ENCODE measurements at places on chromosomes 13 and 19. TPM values are rescaled to one million over a fixed set of nuclear protein-coding genes. Genes with fewer than 3 reads are reported as not detected.

- no peak for DNase-seq
- no peaks in the 10 kb centered on the region for H3K36me3 ChIP-seq
- peak overlapping the region; percentile 80 for H3K27ac ChIP-seq
- H3K27me3 ChIP-seq = no peaks in the 10 kb centered on the region
- peaks cover 3% of the 10 kb centered on the region for H3K4me1 ChIP-seq
These were observed 665 bp downstream of the ZNF347 start for GRCh38 chr19:53158119-53158656.

DNA sequence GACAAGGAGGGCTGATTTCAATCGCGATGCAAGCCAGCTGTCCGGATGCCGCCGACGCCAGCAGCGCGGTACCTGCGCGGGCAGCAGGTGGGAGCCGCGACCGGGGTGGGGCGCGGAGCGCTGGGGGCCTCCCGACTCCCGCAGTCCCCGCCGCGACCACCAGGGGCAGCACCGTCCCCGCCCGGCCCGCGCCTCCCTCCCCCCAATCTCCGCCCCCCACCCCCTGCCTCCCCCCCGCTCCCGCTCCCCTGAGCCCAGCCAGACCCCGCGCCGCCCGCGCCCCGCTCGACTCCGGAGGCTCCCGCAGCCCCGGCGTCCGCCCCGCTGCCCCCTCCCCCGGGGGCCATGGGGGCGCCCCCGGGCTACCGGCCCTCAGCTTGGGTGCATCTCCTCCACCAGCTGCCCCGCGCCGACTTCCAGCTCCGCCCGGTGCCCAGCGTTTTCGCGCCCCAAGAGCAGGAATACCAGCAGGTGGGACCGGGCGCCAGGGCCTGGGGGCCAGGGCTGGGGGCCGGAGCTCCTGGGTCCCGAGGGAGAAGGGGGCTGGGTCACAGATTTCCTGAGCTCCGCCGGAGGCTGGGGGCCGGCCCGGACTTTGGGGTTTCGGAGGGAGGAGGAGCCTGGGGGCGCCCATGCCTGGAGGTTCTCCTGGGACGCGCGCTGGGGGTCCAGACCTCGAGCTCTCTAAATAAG is at the start of gene TTYH1:
TSS of gene TTYH1 (plus strand) at position 257 of the 693 bp plus-strand sequence. CDS start at position 346, 89 bp downstream.
- peak within 1 kb of the TSS; percentile 24 for H3K4me3 ChIP-seq
- no peak for DNase-seq
- no peaks in the 10 kb centered on the region for H3K27me3 ChIP-seq
- no peaks in the 10 kb centered on the region for H3K36me3 ChIP-seq

- peaks cover 28% of the 10 kb centered on the region for H3K27me3 ChIP-seq
- H3K4me1 ChIP-seq = peaks cover 19% of the 10 kb centered on the region
- H3K36me3 ChIP-seq = no peaks in the 10 kb centered on the region
- DNase-seq = no peak
These were observed at the start of gene IL27RA for GRCh38 chr19:14031719-14032480. Gene IL27RA (plus strand): TSS chr19:14031762. CDS start chr19:14031873, 111 bp downstream.

- peaks cover 69% of the 10 kb centered on the region for H3K27me3 ChIP-seq
- peaks cover 30% of the 10 kb centered on the region for H3K4me1 ChIP-seq
- peak within 1 kb of the TSS; percentile 86 for H3K27ac ChIP-seq
- peak within 1 kb of the TSS; percentile 91 for H3K4me3 ChIP-seq
- no peaks in the 10 kb centered on the region for H3K36me3 ChIP-seq
These were observed at the start of gene TSHZ3 for GRCh38 chr19:31349160-31349881. Gene TSHZ3 (minus strand): TSS chr19:31349436. CDS start chr19:31349219, 217 bp downstream.

GRCh38 chr13:47639738-47640447 is 361.2 kb downstream of the SUCLA2 start:
- H3K27ac ChIP-seq = no peak overlapping the region
- no peak for DNase-seq
- no peaks in the 10 kb centered on the region for H3K4me1 ChIP-seq

GRCh38 chr19:30968210-30968609 is 381.0 kb downstream of the TSHZ3 start:
- DNase-seq = no peak

GRCh38 chr19:49850221-49850486 is 805 bp upstream of the PTOV1 start:
- H3K27ac ChIP-seq = peak overlapping the region; percentile 100
- H3K27me3 ChIP-seq = no peaks in the 10 kb centered on the region
- peaks cover 11% of the 10 kb centered on the region for H3K36me3 ChIP-seq
- H3K4me1 ChIP-seq = peaks cover 54% of the 10 kb centered on the region
- peak overlapping the region; percentile 95 for H3K4me3 ChIP-seq

GRCh38 chr13:32261567-32261966 is 53.6 kb downstream of the ZAR1L start:
- peaks cover 8% of the 10 kb centered on the region for H3K4me1 ChIP-seq
- no peak overlapping the region for H3K4me3 ChIP-seq
- peak overlapping the region; percentile 53 for H3K27ac ChIP-seq
- H3K27me3 ChIP-seq = no peaks in the 10 kb centered on the region
- H3K36me3 ChIP-seq = no peaks in the 10 kb centered on the region

DNA sequence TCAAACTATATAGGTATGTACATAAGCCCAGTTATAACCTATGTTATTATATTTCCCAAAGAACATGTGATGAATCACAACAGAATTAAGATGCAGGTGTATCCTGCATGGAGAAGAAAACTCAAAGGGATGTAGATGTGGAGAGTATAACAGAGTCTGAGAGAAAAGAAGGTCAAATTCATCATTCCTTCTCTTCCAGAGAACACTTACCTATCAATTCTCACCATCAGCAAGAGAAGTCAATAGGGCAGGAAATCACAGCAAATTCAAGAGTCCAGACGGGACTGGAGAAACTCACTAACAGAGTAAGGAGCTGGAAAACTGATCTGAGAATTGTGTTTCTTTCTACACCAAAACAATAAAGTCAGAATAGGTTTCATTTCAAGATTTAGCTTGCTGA is 28.4 kb downstream of the DIAPH3 start:
- no peaks in the 10 kb centered on the region for H3K36me3 ChIP-seq
- no peak for DNase-seq
- no peaks in the 10 kb centered on the region for H3K4me1 ChIP-seq
- H3K27ac ChIP-seq = no peak overlapping the region
- H3K27me3 ChIP-seq = no peaks in the 10 kb centered on the region

GRCh38 chr19:48509467-48510194 is 2.0 kb downstream of the LMTK3 start:
- DNase-seq = no peak
- H3K27ac ChIP-seq = no peak overlapping the region
- H3K4me1 ChIP-seq = peaks cover 36% of the 10 kb centered on the region
- H3K4me3 ChIP-seq = no peak overlapping the region
- peaks cover 5% of the 10 kb centered on the region for H3K27me3 ChIP-seq

- no peaks in the 10 kb centered on the region for H3K36me3 ChIP-seq
- H3K4me3 ChIP-seq = no peak overlapping the region
- H3K27ac ChIP-seq = no peak overlapping the region
These were observed 1645.4 kb upstream of the SPRY2 start for GRCh38 chr13:81986308-81986707.

GRCh38 chr13:99217461-99218110 is 16.9 kb downstream of the UBAC2 start:
- H3K4me1 ChIP-seq = peaks cover 80% of the 10 kb centered on the region
- no peak overlapping the region for H3K27ac ChIP-seq
- DNase-seq = no peak
- H3K27me3 ChIP-seq = no peaks in the 10 kb centered on the region
- no peaks in the 10 kb centered on the region for H3K36me3 ChIP-seq
- no peak overlapping the region for H3K4me3 ChIP-seq

DNA sequence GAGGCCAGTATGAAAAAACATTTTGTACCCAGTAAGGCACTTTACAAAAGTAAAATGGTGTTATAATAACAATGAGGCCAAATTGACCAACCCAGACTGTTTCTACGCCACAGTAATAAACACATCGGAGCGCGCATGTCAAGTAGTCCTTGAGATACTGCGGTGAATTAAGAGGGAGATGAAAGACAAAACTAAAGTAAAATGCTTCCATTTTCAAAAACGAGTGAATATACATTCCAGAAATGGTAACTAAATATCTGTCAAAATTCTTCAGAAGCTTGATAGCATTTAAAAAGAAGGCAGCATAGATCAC is 19.0 kb downstream of the N4BP2L1 start:
- H3K27ac ChIP-seq = no peak overlapping the region
- DNase-seq = no peak
- H3K27me3 ChIP-seq = no peaks in the 10 kb centered on the region
- no peaks in the 10 kb centered on the region for H3K4me1 ChIP-seq

- no peaks in the 10 kb centered on the region for H3K36me3 ChIP-seq
- peaks cover 20% of the 10 kb centered on the region for H3K4me1 ChIP-seq
- H3K4me3 ChIP-seq = no peak overlapping the region
- H3K27me3 ChIP-seq = no peaks in the 10 kb centered on the region
- H3K27ac ChIP-seq = no peak overlapping the region
These were observed 125.3 kb downstream of the TM9SF2 start for GRCh38 chr13:99626461-99627082.

DNA sequence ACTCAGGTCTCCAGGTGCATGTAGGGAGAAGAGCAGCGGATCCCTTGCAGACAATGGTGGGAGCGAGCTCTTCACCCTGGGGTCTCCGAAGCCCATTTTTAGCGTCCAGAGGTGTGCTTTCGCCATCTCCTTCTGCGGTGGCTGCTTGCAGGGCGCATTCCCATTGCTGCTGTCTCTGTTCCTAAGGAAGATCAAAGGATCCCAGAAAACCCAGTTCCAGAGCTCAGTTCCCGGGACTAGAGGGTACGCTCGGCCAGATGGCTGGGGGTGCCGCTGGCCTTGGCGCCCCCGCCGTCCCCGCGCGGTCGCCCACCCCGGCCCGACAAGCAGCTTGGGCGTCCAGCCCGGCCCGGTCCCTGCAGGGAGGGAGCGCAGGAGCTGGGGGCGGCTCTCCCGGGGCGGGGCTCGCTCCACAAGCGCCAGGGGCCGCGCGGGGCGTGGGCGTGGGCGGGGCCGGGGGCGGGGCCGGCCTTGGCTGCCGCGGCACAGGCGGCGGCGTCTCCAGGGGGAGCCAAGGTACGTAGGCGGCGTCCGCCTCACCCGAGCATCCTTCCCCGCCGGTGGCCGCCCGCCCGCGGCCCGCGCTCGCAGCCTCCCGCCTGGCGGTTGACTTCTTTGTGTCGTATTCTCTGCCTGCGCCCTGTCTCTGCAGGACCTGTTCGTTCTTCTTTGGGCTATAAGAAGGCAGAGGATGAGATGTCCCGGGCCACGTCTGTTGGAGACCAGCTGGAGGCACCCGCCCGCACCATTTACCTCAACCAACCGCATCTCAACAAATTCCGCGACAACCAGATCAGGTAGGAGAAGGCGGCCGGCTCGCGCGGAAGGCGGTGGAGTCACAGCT is 96.8 kb downstream of the ATP8A2 start:
- no peak overlapping the region for H3K27ac ChIP-seq
- H3K36me3 ChIP-seq = no peaks in the 10 kb centered on the region
- H3K4me1 ChIP-seq = peaks cover 5% of the 10 kb centered on the region
- no peaks in the 10 kb centered on the region for H3K27me3 ChIP-seq

DNA sequence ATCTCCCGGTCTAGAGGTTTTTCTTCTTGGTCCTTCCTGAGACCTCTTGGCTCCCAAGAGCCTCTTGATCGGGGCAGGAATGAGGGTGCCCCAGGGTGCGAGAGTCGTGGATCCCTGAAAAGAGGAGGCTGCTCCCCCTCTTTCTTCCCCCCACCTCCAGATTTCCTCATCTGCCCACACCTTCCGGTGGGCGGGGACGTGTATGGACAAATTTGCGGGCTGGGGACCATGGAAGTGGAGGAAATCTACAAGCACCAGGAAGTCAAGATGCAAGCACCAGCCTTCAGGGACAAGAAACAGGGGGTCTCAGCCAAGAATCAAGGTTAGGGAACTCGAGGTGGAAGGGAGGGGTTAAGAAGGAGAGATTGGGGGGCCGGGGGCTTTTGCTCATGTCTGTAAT is at the start of gene MCEMP1:
TSS of gene MCEMP1 (plus strand) at position 237 of the 400 bp plus-strand sequence. CDS start at position 268, 31 bp downstream.
- H3K36me3 ChIP-seq = no peaks in the 10 kb centered on the region
- no peak within 1 kb of the TSS for H3K4me3 ChIP-seq
- no peak within 1 kb of the TSS for H3K27ac ChIP-seq
- DNase-seq = no peak
- peaks cover 33% of the 10 kb centered on the region for H3K4me1 ChIP-seq
- H3K27me3 ChIP-seq = no peaks in the 10 kb centered on the region

- no peak overlapping the region for H3K27ac ChIP-seq
- H3K4me1 ChIP-seq = peaks cover 21% of the 10 kb centered on the region
- no peaks in the 10 kb centered on the region for H3K27me3 ChIP-seq
- no peak for DNase-seq
These were observed 135.1 kb upstream of the FRY start for GRCh38 chr13:31896427-31896826.

DNA sequence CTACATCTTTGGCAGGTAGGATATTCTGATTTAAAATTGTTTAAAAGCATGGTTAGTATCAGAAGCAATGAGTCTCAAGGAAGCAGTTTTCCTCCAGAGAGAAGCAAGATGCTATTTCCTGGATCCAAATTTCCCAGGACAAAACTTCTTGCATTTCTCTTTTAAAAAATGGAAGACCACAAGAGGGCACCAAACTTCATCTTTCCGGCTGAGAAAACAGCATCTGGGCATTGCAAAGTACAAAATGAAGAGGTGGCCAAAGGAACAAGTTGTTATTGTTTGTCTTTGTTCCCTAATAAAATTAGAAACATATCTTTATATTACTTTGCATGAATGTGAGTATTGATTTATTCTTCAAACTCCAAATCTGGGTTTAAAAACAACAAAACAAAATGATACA is 60.0 kb upstream of the LRCH1 start:
- H3K27ac ChIP-seq = no peak overlapping the region
- H3K27me3 ChIP-seq = no peaks in the 10 kb centered on the region
- no peak for DNase-seq

GRCh38 chr13:70893832-70894231 is 785.6 kb upstream of the KLHL1 start:
- no peak for DNase-seq
- no peak overlapping the region for H3K4me3 ChIP-seq
- no peaks in the 10 kb centered on the region for H3K36me3 ChIP-seq

GRCh38 chr19:6793411-6793810 is 20.9 kb downstream of the VAV1 start:
- H3K4me3 ChIP-seq = no peak overlapping the region
- no peak for DNase-seq
- peaks cover 6% of the 10 kb centered on the region for H3K4me1 ChIP-seq
- peaks cover 29% of the 10 kb centered on the region for H3K27me3 ChIP-seq
- H3K27ac ChIP-seq = no peak overlapping the region

- no peak overlapping the region for H3K4me3 ChIP-seq
- H3K27me3 ChIP-seq = peaks cover 2% of the 10 kb centered on the region
- no peaks in the 10 kb centered on the region for H3K36me3 ChIP-seq
- H3K27ac ChIP-seq = no peak overlapping the region
These were observed 3.9 kb upstream of the CD209 start for GRCh38 chr19:7751157-7751783.

The ZNF726 gene
- 2.9 TPM for total RNA-seq

The SIX5 gene
- 13.5 TPM for total RNA-seq

The IGFL3 gene
- total RNA-seq = not detected

The AP1M1 gene
- total RNA-seq = 64.6 TPM

The C13orf42 gene
- total RNA-seq = not detected

The PSG1 gene
- not detected for total RNA-seq

The DPF1 gene
- not detected for total RNA-seq

The CALR3 gene
- not detected for total RNA-seq

The ZNF90 gene
- total RNA-seq = 1.1 TPM

The FPR3 gene
- 5.7 TPM for total RNA-seq

The B3GNT8 gene
- total RNA-seq = 32.0 TPM
